COR-L47 (cell line): ENCODE measurements at places on chromosomes 16 and 17.

DNA sequence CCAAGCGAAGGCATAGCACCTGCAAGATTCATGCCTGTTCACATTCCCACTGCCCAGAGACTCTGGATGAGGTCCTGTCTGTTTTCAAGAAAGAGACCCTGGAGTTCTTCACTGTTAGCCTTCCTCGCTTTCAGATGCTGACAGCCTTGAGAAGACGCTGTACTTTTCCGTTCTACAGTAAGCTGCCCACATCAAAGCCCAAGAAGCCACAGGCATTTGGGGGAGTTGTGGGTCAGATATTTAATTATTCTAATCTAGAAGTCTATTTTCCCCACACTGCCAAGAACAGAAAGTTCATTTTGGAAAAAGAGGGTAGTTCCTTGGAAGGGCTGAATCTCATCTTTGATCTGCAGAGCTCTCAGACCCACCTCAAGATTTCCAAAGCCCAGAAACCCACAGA, 127.9 kb downstream of the AXIN2 start:
- no peak for DNase-seq

- DNase-seq = no peak
Measured at GRCh38 chr16:50614955-50615724, 66.0 kb downstream of the SNX20 start.

DNA sequence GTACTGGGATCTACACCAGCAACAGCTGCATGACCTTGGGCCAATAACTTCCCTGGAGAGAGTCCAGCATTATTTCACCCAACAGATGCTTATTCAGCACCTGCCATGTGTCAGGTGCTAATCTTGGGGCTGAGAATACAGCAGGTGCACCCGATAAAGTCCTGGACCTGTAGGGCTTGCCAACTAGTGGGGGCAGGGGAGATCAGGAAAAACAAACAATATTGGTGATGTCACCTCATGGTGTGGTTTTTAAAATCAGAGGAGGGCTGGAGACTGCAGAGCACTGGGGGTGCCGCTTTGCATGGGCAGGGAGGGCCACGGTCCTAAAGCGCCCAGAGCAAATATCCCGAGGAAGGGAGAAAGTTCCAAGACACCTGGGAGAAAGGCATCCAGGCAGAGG, 218.8 kb downstream of the C16orf95 start:
- DNase-seq = no peak

GRCh38 chr16:81713796-81714195, 65.3 kb upstream of the PLCG2 start:
- DNase-seq = no peak

DNA sequence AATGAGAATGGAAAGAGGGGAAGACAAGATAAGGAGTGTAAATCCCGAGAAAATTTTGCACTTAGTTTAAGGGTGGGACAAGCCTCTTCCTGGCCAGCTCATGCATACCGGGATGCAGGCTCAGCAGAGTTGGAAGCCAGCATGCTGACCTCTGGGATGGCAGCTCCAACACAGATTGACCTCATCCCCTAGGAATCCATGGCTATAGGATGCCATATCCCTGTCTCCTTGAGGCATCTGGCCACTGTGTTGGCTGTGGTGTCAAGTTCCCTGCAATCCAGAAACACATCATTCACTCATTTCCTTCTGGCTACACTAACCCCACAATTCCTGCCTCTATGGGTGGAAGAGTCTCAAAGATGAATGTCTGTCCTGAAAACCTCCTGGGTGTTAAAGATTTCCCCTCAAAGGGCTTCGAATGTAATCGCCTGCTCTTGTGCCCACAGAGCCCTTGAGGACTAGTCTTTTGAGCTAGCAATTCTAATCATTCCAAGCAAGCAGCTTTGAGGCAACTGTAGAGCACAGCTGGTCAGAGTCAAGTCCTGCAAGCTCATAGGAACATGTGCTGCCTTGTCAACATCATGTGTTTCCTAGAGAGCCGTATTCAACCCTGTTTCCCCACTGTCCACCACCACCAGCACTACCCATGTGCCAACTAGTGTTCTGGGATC, 141.4 kb downstream of the PMP22 start:
- DNase-seq = no peak

- no peak for DNase-seq
Measured at GRCh38 chr16:70679671-70680494, 6.0 kb downstream of the MTSS2 start.

GRCh38 chr17:28700830-28701492, 10.7 kb downstream of the PROCA1 start:
- DNase-seq = no peak

- DNase-seq = no peak
Measured at GRCh38 chr17:8059131-8059530, 20.3 kb downstream of the ALOX15B start.

GRCh38 chr17:17935321-17936271, 36.6 kb downstream of the TOM1L2 start:
- no peak for DNase-seq

- no peak for DNase-seq
Measured at GRCh38 chr16:85383836-85384832, 229.0 kb upstream of the GSE1 start.

DNA sequence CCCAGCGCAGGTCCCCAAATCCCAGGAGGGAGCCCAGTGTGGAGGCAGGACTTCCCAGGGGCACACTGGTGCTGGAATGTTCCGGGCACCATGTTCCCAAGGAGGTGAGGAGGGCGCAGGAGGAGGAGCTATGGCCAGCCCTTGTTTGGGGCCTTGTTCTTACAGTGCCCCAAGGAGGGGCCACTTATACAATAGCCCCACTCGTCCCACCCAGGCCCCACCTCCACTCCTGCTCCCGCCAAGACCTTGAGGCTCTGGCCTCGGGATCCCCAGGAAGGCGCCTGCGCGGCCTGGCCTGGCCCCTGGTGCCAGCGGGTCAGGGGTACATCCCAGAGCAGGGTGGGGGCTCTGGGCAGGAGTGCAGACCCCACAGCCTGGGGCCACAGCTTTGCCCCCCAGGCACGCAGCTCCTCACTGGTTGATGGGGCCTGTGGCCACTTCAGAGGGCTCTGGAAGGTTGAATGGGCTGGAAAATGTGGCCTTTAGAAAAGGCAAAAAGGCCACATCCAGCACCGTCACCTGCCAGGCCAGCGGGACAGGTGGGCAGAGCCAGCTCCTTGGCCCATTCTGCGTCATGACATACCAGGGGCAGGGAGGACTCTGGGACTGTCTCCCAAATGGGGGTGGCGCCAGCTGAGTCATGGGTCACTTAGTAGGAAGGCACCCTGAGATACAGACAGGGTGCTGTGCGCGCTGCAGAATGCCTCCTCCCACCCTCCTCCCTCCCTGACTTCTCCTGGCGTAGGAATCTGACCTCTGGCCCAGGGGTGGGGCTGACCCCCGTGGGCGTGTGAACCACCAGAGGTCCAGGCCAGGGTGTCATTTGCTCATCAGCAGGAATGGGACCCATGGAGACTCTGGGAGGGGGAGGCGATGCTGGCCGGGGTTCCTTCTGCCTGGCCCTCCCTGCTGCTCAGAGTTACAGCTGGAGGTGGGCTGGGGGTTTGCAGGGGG, 32.3 kb upstream of the PVALEF start:
- no peak for DNase-seq

DNA sequence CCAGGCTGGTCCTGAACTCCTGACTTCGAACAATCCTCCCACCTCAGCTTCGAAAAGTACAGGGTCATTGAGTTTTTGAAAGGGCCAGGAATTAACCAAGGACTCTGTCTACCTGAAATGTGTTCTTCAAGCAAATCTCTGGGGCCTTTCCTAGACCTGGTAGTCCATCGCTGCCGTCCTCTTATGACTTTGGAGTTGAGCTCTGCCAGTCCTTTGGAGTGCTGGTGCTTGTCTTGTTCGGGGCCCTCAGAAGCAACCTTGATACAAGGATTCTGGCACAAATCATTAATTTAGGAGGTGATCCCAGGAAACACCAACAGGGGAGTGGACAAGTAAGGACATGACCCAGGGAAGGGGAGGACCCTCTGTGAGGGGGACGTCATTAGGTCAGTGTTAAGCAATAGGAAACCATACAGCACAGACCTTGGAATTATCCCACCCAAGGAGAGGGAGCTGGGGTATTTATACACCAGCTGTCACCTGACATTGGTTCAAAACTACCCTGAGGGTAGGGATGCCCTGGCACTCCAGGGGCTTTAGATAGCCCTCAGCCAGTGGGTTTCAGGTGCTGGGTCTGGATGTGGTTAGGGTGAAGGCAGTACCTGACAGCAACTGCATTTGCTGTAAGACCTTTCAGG, 187.2 kb downstream of the FOXL1 start:
- no peak for DNase-seq

GRCh38 chr17:30600830-30601494, 123.8 kb downstream of the GOSR1 start:
- DNase-seq = no peak

- DNase-seq = no peak
Measured at GRCh38 chr16:89523680-89524344, 15.6 kb downstream of the SPG7 start.

GRCh38 chr17:77837917-77838316, 120.6 kb upstream of the TNRC6C start:
- no peak for DNase-seq

GRCh38 chr17:66952681-66953629, 11.6 kb upstream of the CACNG4 start:
- DNase-seq = no peak

GRCh38 chr17:75642784-75643642, 9.8 kb downstream of the SMIM5 start:
- DNase-seq = no peak

DNA sequence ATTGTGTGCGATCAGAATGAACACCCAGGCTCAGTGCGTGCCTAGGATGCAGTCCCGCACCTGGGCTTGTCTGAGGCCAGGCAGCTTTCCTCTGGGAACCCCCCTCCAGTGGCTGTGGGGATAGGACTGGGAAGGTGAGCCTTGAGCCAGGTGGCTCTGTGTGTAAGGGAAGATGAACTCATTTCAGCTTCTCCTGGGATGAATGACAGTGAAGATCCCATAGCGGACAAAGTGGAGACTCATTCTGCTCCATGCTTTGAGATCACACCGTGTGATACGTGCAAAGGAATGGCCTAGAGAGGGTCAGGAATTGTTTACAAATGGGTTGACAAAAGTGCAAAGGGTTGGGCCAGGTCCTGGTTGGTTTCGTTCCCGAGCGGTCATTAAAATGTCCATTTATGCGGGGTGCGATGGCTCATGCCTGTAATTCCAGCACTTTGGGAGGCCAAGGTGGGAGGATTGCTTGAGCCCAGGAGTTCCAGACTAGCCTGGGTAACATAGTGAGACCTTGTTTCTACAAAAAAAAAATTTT, 15.8 kb downstream of the GPRC5C start:
- DNase-seq = no peak

DNA sequence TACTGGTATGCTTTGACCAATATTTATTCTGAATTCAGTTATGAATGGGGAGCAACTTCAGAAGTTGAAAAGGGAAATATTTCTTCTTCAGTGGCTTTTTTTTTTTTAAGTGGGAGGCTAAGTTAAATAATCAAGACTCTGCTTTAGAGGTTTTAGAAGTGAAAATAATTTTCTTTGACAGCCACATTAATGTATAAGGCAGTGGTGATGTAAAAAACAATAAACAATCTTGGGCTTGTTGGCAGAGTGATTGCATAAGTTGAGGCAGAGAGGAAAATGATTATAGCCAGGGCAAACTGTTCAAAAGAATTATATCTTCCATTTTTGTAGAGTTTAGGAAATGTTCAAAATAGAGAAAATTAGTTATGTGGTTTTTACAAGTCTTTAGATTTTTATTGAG, 5.4 kb upstream of the KRT12 start:
- DNase-seq = no peak

- DNase-seq = no peak
Measured at GRCh38 chr16:12507366-12507765, 296.3 kb downstream of the CPPED1 start.

DNA sequence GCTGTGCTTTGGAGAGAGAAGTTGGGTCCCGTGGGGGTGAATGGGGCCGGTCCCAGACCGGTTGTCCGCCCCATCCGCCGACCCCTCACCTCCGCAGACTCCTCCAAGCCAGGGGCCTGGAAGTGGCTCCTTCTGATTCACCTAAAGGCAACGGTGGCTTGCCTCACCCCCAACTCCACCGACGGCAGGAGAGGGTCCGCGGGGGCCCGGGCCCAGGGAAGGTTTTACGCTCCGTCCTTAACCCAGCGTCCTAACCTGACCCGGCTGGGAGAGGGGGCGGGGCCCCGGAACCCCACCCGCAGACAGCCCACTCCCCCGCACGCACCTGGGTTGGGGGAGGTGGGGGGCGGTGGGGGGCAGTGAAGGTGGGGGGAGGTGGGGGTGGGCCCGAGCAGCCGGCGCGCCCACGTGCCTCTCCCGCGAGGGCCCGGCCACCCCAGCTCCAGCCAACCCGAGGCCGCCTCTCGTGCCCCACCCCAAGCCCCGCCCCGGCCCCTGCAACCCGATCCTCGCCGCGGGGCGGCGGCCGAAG, 12.7 kb upstream of the CD300A start:
- no peak for DNase-seq

DNA sequence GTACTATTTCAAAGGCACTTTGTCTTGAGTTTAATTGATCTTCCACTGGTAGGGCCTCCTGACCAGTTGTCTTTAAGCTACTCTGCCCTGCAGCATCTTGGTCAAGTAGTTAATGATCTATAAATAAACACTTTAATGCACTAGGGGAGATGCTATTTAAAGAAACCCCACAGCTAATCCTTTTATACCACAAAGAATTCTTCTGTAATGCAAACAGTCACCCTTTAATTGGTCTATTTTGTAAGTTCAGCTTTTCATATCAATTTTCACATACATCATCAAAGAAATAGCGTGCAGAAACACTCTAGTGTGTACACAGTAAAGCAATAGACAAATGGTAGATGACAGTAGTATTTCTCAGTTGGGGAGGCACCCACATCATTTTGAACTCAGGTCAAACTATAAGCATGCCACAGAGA, 70.3 kb downstream of the PMP22 start:
- DNase-seq = no peak

DNA sequence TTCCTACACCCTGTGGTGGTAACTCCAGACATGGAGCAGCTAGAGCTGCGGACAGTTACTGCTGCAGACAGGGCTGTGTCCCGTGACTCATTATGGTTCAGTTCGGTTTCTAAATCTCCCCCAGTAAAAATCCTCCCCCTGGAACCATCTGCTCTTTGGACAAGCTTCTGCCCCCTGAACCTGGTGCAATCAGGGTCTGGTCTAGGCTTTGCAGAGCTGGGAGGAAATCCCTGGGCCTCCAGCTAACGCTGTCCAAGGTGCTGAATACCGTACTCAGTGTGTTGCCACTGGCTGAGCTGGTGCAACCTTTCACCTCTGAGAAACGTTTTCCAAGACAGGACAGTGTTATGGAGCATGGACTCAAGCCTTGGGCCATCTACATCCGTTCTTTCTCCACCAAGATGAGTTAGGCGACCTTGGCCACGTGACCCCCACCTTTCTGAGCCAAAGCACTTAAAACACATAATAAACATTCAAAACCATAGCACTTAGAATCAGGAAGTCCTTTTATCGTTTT, 142.0 kb downstream of the CPPED1 start:
- DNase-seq = no peak

- DNase-seq = no peak
Measured at GRCh38 chr16:77617996-77618395, 104.3 kb upstream of the NUDT7 start.
